Trophoblast cell (in vitro differentiated cells and primary cell): ENCODE measurements at places on chromosomes 5 and 9.

- DNase-seq, result no peak
Measured at GRCh38 chr9:3660936-3661335, 135.1 kb upstream of the RFX3 start.

GRCh38 chr9:93096131-93096802, at the start of gene CARD19:
Gene CARD19 (plus strand): TSS chr9:93096217. CDS start chr9:93096346, 129 bp downstream.
- DNase-seq, result peak; percentile 25

- peak; percentile 63 for DNase-seq
Measured at GRCh38 chr5:149404746-149405549, 25.9 kb upstream of the IL17B start.

DNA sequence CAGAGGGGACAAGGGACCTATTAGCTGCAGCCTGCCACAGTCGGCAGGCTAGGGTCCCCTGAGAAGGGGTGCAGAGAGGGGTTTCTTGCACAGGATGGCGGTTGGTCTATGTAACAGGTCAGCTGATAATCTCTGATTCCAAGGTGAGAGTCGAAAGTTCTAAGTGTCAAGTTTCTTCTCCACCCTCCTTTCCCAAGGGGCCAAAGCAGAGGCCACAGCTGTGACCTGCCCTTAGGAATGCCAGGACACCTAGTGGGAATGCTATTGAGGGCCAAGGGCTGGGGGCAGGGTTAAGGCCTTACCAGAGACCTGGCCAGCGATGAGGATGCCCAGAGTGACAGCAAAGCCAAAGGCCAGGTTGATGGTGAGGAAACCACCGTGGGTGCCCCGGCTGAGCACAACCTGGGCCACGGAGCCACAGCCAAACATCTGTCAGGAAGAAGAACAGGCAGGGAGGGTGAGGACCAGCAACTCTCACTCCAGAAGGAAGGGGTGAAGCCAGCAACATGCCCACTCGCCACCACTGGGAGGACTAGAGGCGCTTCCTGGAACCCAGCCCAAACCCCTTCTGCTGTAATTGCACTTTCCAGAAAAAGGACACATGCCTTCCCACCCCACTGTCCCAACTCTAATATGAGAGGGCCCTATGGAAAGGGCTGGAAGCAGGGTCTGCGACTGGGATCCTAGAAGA, 3.8 kb downstream of the AQP3 start:
- DNase-seq, result no peak

DNA sequence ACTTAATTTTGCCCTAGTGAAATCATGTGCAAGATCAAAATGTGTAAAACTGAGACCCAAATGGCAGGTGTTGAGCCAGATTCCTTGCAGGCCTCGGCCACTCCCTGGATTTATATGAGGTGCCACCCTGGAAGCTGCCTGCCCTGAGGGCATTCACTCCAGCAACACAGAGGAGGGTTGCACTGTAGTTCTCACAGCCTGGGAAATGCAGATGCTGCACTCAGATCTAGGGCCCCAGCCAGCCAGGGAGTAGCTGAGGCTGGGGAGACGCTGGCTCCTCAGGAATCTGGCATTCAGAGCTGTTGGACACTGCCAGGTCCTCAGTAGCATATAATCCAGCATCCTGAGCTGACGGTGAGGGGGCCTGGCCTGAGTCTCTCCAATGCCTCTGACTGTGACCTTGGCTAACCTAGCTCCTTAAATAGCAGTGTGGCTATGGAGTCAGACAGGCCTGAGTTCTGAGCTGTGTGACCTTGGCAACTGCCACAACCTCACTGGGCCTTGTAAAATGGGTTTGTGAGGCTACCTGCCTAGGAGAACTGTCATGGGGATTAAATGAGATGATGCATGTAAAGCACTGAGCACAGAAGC, 8.7 kb downstream of the KCNMB1 start:
- DNase-seq, result no peak

- no peak for DNase-seq
Measured at GRCh38 chr5:172446336-172447051, 7.8 kb downstream of the SH3PXD2B start.

DNA sequence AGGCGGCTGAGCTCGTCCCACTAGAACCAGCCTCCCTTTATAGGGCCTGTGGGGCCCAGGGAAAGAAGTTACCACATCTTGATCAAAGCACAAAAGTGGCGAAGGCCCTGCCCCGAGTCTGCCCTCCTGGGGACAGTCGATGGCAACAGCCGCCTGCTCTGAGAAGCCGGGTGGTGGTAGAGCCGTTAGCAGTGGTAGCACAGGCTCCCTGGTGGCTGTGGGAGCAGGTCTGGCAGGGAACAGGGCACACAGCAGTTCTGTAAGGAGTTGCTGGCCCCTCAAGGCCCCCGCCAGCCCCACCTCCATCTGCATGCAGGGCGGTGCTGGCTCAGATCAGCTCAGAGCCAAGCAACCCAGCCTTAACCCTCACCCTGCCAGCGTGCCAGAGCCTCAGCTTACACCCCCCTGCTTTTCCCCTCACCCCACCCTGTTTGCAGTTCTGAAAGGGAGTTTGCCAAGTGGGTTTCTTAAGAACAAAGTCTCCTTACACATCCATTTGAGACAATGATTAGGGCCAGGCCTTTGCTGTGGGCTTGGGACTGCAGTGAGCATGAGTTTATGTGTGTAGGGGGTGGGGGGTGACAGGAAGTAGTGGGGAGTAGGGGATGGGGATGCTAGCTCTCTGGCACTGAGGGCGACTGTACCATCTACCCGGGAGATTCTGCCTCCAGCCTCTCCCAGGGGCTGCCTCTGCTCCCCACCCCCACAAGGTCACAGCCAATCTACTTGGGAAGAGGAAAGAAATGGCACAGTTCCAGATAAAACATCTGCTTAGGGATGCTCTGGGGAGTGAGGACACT, 11.8 kb downstream of the ACSL6 start:
- DNase-seq, result no peak

DNA sequence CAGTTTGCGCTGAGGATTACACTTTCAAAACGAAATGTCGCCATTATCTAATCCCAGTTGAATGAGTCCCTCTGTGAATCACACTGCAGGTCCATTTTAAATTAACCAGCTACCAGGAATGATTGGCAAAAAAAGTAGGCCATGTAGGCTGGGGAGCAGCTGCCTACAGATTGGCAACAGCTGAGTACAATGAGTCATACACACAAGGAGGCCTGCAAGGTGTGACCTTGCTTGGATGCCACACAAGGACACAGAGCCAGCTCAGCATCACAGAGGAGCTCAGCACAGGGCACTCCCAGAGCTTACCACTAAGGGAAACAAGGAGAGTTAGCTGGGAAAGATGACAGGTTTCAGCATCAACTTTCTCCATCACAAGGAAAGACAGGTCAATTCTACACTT, 12.9 kb downstream of the HAVCR1 start:
- DNase-seq, result no peak

DNA sequence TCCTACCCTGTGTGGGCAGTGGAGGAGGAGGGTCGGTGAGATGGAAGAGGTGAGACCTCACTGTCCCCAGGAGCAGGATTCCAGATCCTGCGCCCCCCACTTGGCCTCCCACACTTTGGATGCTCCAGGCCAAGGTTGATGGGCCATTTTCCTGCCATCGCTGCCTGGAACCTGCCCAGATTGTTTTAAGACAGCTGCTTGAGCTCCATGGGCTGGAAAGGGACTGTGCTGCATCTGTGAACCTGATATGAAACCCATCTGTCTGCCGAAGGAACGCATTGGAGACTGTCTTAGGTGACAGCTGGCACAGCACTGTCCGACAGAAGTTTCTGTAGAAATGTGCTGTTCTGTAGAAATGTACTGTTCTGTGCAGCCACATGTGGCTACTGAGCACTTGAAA, 72.7 kb upstream of the SLC25A48 start:
- DNase-seq, result no peak

- no peak for DNase-seq
Measured at GRCh38 chr9:36870960-36871359, 163.1 kb downstream of the PAX5 start.

DNA sequence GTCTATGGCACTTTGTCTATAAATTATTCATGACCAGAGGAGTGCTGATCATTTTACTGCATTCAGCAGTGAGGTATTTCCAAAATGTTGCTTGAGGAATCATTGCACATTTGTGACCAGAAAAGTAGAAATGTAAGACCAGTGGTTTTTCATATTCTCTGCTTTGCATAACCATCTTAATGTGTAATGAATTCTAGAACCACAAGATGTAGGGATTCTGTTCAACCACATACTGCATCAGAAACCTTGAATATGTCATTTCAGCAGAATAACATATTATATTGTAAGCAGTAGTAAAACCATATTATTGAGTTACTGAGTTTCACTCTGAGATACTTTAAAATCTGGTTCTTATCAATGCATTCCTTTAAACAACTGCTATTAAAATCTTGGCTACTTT, 1243.4 kb downstream of the MAT2B start:
- DNase-seq, result no peak

GRCh38 chr9:33011831-33012230, 10.4 kb upstream of the APTX start:
- DNase-seq, result no peak

DNA sequence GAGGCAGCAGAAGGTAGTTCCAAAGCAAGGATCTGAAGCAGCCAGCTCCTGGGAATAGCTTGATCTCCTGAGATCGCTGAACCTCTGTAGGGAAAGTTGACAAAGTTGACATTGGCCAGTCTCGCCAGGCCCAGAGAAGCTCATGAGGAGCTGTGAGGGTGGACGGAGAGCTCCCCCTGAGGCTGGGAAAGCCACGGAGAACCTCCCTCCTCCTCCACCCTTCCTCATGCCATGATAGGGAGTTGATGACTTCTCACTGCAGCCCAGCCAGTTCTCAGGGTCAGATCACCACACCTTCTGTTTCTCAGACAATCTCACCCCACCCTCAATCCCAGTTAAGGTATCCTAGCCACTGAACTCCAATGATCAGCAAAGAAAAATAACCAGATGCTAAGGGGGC, 30.4 kb upstream of the KCNV2 start:
- no peak for DNase-seq

DNA sequence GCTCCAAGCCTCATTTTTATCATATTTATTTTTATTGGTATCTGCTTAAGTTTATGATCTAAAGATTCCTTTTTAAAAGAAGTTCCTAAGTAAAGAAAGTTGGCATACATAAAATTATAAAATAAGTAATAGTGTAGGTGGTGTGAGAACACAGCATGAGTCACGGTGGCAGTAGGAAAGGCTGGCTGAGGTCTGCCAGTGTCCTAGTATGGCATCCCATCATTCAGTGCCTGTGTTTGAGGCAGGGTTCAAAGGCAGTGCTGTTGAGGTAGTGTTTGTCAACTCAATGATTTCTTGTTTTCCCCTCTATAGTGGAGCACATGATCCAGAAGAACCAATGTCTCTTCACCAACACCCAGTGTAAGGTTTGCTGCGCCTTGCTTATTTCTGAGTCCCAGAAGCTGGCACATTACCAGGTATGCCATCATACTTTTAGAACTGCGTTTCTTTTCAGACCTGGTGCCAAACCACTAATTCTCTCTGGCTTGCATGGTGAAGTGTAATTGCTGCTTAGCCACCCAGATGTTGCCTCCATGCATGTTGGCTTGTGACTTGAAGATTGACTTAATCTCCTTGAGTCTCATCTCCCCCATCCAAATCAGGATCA, 18.4 kb downstream of the ZNF346 start:
- no peak for DNase-seq

DNA sequence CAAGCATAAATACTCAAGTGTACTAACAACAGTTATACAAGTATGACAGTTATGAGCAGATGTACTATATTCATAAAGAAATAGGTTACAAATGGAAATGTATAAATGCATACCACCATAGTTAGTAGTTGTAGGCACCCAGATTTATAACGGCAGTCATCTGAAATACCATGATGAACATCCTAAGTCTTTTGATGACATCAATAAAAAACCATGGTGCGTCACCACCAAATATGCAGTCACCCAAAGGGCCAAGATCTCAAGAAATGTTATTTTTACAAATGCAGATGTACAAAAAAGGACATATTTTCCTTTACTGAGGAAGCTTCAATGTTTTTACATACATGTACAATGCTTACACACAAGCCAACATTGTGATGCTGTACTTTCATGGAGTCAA, 70.8 kb upstream of the XPA start:
- DNase-seq, result no peak

GRCh38 chr9:1729631-1730030, 285.5 kb upstream of the SMARCA2 start:
- DNase-seq, result no peak

DNA sequence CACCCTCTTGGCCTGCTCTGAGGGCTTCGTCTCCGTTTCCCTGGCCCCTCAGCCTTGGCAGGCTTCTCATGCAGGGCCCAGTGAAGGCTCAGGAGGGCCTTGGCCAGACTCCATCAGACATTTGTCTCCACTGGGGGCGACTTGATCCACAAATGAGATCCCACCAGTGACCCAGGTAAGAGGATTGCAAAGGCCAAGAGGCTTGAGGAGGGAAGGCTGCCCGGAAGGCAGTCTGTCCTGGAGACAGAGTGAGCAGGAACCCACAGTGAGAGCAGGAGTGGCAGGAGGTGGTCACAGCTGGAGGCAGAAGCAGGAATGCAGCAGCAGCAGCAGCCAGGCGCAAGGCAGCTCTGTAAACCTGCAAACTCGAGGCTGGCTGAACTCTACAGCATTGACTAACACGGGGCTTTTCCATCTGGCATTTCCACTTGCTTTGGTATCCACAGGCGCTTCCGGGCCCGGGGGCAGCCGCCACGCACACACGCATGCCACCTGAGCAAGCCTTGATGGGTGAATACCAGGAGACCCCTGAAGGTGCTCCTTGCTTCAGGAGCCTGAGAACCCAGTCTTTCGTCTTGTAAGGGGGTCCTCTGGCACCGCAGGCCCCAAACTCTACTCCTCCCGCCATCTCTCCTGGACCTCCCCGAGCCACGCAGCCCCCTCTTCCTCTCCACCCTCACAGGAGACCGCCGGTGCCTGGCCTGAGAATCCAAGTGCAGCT, 14.7 kb downstream of the MGAT1 start:
- no peak for DNase-seq

DNA sequence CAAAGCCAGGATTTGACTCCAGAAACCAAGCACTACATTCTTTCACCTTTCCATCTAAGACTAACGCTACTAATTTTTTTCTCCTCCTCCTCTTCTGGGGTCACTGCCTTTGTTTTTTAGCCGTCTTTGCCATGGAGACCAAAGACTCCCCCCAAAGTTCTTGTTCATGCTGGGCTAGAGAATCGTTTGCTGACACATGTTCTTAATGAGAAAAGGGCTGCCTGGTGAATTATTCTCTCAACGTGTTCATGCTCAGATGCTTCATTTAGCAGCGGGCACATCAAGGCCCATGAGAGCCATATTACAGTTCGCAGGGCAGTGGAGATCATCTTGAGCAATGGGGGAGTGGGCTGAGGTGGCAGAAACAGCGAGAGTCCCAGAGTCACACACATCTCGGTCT, 134.9 kb downstream of the SLIT3 start:
- DNase-seq, result no peak

- no peak for DNase-seq
Measured at GRCh38 chr9:36017278-36017677, 19.4 kb upstream of the RECK start.

- DNase-seq, result no peak
Measured at GRCh38 chr9:108156270-108156998, 666.9 kb upstream of the KLF4 start.

GRCh38 chr5:149201121-149201637, 59.9 kb downstream of the ABLIM3 start:
- no peak for DNase-seq

GRCh38 chr5:73781107-73781768, 155.2 kb downstream of the ARHGEF28 start:
- no peak for DNase-seq
